ENCODE measurements at places on chromosomes 4 and X.

- DNase-seq = no peak
These were observed 81.0 kb downstream of the WWC2 start for GRCh38 chr4:183180096-183180495.

DNA sequence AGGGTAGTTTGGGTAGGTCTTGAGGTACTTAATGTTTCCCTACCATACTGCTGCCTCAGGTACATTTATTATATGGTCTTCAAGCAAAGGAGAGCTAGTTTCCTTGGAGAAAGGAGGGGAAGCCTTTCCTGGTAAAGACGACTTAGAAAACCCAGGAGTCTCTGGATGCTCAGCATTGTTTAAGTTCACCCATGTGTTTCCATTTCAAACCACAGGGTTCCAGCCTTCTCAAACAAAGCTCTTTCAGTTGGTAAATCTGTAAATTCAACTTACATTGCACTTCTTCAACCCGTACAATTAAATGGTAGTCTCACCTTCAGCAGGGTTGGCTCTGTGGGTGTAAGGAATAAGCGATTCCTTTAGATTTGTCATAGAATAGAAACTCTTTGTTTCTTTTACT, 111.9 kb upstream of the UNC5C start:
- DNase-seq = no peak

- DNase-seq = peak; percentile 27
These were observed 403 bp downstream of the SGCB start for GRCh38 chr4:52037689-52038102.

DNA sequence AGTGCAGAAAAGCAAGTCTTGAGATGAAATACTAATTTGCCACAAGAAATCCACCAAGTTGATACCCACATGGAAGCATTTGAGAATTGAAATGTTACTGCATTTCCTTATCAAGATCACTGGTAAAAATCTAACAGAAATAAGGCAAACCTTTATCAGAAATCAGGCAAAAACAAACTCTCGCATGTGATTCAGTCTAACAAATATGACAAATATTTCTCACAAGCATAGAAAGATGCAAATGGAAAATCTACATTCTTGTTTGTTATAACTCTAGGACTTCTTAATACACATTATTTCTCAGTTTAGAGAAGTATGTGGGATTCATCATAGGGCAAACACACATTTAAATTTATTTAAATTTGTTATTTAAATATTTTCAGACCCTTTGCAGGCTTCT, 52.9 kb downstream of the TXK start:
- DNase-seq = no peak

GRCh38 chrX:19660604-19661255, 145.4 kb upstream of the MAP3K15 start:
- no peak for DNase-seq

- DNase-seq = no peak
These were observed 44.8 kb downstream of the MSN start for GRCh38 chrX:65712005-65712806.

GRCh38 chrX:70132877-70133302, 357 bp upstream of the IGBP1 start:
- DNase-seq = no peak

DNA sequence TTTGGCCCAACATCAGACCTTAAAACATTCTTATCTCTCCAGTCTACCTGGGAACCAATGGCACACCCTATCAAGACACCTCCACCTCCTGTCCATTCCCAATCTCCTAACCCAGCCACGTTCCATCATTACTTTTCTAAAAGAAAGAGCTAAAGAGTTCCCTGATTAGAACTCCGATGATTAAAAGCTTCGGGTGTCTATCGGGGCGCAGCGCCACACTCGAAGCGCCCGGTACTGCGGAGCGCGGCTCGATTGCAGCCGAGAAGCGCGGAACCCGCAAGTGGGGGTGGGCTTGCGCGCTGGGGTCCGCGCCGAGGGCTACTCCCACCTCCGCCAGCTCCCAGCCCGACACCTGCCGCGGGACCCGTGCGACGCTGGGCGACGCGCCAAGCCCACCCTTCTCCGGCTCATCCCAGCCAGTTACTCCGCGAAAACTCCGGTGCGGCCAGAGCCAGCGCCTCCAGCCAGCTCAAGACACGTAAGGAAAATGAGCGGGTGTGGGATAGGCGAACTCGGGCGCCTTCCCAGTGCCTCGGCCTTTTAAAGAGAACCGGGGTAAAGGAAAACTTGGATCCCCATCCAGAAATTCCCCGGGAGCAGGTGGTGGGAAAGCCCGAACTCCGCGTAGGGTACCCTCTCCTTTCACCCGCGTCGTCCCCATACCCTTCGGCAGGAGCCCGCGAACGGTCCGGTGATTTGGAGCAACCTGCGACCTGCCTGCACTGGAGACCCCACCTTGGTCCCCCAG, 593 bp downstream of the NPY1R start:
- DNase-seq = no peak

DNA sequence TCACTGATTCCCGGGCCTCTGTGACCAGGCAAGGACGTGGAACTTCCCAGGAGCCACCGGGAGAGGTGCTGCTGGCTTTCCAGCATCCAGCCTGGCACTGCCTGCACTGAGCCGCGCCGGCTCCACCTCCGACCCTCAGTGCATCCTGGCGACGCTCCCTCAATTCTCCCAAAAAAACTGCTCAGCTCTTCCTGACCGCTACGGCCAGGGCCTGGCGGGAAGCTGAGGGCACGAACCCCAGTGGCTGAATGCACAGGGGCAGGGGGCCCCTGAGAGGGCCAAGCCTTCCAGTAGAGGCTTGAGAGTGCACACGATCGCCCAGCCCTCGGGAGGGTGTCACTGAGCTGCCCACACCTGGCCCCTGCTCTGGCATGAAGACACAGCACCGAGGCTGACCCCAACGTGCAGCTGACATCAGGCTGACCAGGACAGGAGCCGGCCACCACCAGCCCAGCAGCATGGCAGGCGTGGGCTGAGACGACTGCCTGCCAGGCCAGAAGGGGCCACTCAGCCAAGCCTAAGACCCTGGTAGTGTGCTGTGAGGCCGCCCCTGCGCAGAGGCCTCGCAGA, 6.9 kb downstream of the CTBP1 start:
- DNase-seq = no peak

DNA sequence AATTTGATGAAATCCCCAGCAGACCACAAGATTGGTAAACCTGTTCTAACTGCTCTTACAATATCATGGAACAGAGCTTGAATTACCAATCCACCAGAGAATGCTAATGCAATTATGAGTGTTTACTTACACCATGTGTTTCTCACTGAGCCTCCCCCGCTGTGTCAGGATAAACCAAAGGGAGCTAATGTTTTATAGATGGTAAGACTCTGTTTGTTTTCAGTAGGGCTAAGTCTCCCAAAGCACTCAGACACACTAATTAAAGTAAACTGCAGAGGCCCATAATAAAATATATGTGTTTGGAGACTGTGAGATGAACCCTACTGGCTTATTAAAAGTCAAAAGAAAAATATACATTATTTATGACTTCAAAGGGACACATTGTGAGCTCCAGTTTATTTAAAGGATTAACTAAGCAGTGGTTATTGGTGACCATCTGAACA, 261.7 kb upstream of the FAM241A start:
- DNase-seq = no peak

GRCh38 chr4:155973639-155974475, 20.2 kb upstream of the CTSO start:
- DNase-seq = no peak

DNA sequence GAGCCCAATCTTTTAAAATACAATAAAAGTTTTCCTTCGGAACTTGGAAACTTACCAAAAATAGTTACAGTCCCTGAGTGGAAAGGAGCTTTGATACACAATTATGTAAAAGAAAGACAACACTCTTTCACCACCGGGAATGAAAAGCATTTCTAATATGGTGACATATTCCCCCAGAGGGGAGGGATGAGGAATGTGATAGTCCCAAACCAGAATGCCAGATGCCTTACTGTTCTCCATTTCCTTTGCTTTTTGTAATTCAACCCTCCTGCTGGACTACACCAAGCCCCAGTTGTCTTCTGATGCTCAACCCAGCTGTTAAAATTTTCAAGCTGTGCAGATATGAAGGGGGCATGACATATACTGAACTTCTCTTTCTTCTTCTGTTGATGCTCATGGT, 4.1 kb downstream of the PRIMPOL start:
- no peak for DNase-seq

GRCh38 chr4:41361794-41362526, 105.2 kb downstream of the UCHL1 start:
- DNase-seq = no peak

DNA sequence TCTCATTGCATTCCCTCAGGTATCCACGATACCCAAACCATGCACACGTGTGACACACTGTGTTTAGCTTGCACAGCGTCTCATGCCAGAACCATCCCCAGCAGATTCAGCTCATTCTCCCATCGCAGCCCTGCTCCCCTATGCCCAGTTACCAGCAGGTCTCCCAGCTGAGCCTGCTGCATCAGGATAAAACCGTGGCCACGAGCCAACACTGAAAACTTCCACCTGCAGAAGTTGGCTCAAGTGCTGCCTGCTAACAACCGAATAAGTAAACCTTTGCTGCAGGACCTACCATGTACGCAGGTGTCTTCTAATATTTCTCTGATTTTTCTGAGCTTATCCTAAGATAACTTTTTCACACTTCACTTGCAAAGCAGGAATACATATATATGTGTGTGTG, 120.4 kb upstream of the STS start:
- no peak for DNase-seq

GRCh38 chrX:20205927-20206708, 60.6 kb downstream of the RPS6KA3 start:
- DNase-seq = no peak

DNA sequence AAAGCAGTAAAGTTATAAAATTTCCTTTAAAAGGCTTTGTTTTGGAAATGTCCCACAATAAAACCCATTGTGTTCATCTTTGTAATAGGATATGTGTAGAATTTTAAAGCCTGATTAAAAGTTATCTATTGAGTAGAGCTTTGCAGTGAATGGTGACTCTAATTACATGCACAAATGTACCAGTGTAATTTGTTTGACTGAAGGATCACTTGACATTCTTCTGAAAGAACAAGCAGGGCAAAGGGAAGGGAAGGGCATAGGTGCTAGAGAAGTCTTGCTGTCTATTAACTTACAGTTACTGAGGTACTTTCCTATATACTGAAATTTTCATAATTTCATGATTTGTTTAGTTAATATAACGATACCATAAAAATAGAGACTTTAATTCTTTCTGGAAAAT, 70.8 kb downstream of the STIM2 start:
- no peak for DNase-seq

DNA sequence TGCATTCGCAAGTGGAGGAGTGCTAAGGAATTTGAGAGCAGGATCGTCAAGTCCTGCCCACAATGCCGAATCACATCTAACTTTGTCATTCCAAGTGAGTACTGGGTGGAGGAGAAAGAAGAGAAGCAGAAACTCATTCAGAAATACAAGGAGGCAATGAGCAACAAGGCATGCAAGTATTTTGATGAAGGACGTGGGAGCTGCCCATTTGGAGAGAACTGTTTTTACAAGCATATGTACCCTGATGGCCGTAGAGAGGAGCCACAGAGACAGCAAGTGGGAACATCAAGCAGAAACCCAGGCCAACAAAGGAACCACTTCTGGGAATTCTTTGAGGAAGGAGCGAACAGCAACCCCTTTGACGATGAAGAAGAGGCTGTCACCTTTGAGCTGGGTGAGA, 100.2 kb upstream of the MED14 start:
- DNase-seq = no peak

DNA sequence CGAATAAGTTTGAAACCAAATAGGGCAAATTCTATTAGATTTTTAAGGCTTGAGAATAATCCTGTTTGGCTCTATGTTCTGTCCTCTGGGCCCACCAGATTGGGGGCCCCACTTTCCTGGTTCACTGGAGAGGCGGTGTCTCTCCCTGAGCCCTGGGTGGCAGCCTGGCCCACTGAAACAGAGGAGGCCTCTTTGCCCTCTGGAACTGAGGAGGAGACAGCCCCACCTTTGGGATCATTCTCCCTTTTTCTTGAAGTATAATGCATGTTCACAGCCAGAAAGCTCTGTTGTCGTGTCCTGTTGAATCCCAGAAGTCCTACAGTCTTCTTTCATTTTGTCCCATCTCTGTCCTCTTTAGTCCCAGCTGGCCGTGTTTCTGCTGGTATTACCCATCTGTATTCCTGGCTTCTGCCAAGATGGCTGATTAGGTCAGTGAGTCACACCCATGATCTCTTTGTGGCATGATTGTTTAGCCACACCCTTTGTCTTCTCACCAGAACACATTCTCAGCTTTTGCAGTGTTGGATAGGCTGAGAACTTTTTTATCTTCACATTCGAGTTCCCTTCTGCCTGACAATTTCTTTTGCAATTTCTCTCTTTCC, 8.1 kb upstream of the TBC1D25 start:
- DNase-seq = no peak

- DNase-seq = no peak
These were observed 59.4 kb downstream of the REPS2 start for GRCh38 chrX:17005712-17006368.

GRCh38 chrX:107826238-107827029, 768 bp downstream of the MID2 start:
- peak; percentile 29 for DNase-seq

DNA sequence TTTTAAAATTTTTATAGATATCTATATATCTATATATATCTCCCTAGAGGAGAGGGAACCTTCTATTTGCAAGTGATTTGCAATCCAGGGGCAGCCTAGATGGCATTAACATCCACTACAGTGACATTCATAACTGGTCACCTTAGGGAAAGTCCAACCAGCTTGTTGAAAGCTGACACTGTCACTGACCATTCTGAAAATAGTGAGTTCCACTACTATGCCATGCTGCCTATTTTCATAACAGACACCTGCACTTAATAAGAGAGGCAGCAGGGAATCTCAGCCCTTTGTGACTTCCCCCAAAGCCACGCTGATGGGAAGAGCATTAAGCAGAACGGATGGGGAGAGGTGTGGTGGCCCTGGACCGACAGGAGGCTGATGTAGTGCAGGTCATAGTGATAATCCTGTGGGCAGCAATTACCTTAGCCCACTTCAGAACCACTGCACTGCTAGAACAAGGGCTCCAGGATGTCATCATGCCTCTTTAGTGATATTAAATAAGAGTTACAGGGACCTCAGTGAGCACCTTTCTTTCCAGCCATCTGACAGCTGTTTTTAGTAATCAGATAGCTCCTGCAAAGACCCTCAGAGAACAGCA, 51.3 kb downstream of the GPRIN3 start:
- DNase-seq = no peak
